ENCODE measurements at places on chromosomes 6 and 20.
A peak's percentile ranks its signal among the peaks of the same experiment; 100 is the strongest.

DNA sequence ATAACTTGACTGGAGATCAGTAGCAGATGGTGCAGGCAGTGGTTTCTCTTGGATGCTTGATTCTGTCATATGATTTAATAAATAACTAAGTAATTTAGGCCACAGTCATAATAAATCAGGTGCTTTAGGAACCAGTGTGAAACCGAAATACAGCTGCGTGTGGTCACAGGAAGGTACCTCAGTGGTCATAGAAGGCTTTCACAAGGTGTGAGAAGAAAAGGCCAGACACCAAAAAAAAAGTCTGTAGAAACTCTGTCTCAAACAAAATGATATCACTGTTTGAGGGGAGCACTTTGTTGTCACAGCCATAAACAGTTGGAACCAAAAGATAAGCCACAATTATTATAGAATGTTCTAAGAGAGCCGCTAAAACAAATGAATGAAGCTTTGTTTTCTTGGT is 56.5 kb downstream of the ARMC2 start:
- DNase-seq, result peak; percentile 65

DNA sequence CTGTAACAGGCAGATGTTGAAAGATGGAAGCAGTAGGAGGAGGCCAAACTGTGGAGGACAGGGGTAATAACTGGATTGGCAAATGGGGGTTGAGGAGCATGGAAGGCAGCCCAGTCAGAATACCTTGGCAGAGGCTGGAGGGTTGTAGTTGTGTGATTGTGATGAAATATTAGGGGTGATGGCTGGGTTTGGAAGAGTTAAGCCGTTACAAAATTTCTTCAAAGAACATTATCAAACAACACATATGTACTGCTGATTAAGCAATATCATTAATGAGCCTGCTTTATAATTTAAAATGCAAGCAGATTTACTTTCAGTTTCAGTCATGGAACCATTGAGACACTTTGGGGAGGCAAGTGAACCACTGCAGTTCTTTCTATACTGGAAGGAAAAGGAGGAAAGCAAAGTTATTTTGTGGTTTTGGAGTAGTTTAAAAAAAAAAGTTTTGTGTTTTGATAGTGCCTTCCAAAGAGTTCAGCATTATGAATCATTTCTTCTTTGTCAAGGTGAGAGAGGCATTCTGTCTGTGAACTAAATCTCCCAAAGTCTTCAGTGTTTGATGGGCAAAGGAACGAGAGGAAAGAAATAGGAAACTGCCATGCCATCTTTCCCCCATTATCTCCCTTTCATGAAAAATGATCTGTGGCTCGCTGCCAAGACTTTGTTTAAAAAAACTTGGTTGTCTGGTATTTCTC is 20.7 kb downstream of the FOXO3 start:
- peak; percentile 82 for DNase-seq

GRCh38 chr6:117264692-117265409 is 507 bp upstream of the VGLL2 start:
- peak; percentile 16 for DNase-seq

DNA sequence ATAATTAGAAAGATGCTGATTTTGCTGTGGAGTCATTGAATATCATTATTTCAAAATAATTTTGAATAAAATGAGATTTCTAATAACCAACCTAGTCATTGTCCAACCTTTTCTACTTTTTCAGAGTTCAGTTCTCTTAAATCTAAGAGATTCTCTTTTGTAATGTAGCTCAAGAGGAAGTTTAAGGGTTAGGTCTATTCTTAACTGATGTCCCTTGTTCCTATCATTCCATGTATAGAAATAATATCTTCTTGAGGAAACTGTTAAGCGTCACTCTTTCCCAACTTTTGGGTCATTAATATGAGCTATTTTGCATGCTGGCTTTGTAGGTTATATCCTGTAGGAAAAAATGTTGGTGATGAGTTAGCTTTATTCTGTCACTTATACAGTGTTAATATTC is 27.0 kb downstream of the RNF144B start:
- no peak for DNase-seq

DNA sequence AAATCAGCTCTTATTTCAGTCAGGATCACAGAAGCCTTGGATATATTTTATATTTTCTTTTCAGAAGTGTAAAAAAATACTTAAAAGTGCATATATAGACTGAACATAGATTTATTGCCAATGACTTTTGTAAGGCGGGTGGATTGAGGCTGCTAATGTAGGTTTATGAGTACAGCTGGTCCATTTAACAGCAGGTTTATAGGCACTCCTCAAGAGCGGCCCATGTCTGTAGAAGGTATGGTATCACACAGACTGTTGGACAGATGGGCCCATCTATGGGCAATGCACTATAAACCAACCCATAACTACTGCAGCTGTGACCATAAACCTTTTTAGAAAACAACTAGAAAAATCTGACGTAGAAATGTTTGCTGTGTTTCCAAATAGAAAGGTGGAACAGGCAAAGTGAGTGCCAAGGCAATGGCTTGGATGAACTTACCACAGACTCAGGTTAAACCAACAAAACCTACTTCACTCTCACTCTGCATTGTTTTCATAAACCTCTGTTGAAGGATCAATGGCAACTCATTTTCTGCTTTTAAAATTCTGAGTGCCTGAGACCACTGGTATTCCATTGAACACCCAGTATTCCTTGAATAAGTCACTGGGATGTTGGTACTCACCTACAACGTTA is 170.6 kb upstream of the EYA4 start:
- DNase-seq, result no peak

DNA sequence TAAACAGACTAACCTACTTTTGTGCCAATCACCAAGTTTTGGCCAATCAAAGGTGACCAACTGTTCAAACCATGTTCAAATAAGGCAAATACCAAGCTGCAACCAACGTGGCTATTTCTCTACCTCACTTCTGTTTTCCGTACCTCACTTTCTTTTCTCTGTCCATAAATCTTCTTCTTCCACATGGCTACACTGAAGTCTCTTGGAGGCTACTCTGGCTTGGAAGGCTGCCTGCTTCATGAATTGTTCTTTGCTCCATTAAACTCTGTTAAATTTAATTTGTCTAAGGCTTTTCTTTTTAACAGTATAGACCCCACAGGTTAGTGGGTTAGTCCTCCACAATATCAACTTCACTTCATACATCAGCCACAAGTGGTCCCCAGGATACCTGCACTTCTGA is 58.8 kb downstream of the MKKS start:
- no peak for DNase-seq

DNA sequence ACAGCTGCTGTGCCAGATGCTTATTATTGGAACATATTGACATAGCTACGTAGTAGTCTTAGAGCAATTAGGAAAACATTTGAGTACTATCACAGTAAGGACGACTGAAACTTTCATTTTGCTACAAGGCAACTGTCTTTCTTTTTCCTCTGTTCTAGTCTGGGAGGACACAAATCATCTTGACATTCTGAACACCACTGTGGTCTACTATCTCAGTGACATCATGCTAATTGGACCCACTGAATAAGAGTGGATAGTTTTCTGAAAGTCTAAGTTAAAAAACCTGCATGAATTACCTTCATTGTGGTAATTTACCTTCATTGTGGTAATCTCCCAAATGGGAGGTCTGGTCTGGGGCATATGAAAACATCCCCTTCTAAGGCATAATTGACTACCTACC is 163.3 kb upstream of the MOCS1 start:
- DNase-seq, result no peak

GRCh38 chr6:50361641-50362331 is 312.1 kb upstream of the DEFB112 start:
- DNase-seq, result no peak

- peak; percentile 15 for DNase-seq
Measured at GRCh38 chr6:80211286-80211685, 104.8 kb downstream of the BCKDHB start.
